IPS-NIHi11 (cell line): ENCODE measurements at places on chromosomes 12 and 14.

DNA sequence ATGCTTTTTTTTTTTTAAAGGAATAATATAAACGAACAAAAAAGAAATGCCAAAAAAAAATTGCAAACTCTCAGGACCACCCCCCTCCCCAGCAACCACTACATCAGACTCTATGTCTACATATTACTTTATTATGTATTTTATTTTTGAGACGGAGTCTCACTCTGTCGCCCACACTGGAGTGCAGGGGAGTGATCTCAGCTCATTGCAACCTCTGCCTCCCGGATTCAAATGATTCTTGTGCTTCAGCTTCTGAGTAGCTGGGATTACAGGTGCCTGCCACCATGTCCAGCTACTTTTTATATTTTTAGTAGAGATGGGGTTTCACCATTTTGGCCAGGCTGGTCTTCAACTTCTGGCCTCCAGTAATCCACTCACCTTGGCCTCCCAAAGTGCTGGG lies 22.9 kb downstream of the HECTD4 start:
- DNase-seq, result no peak

DNA sequence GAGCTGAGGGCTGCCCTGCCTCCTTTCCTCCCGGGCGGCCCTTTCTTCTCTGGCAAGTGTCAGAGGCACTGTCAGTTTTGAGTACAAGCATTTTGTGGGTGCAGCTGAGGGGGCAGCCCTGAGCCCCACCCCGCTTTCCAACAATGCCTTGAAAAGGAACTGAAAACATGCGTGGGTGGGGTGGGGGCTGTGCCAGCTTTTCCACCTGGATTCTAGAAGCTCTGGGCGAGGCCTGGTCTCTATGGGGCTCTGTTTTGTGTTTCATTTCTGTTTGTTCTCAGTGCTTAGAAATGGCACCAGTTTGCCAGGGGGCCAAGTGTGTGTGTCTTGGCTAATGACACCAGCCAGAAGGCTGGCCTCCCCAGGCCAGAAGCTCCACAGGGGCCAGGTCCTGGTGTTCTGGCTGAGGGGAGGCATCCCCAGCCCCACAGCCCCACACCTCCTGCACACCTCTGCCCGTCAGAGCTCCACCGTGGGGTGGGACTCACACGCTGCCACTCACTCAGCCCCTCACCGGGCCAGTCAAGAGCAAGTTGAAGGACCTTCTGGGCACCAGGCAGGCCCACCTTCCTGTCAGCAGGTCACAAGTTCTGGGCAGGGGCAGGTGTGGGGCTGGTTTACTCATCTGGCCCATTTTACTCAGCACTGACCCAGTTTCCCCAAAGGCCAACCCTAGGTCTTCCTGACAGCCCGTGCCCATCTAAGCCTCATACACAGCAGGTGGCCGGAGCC lies 155.1 kb downstream of the CALM1 start:
- no peak for DNase-seq

- no peak for DNase-seq
Observed at GRCh38 chr14:59629444-59630287, 53.1 kb upstream of the CCDC175 start.

- no peak for DNase-seq
Observed at GRCh38 chr12:118375348-118375747, 1.0 kb upstream of the SUDS3 start.

GRCh38 chr12:31368666-31369361 lies 42.9 kb upstream of the SINHCAF start:
- DNase-seq, result no peak
